Activated CD4-positive, alpha-beta T cell treated with anti-CD3 and anti-CD28 coated beads, Interleukin-2, amount 10 ng/mL, durations not matched to agents 24 days and 14 days (primary cell): ENCODE measurements at places on chromosomes 1 and 21.
A peak's percentile ranks its signal among the peaks of the same experiment; 100 is the strongest.

DNA sequence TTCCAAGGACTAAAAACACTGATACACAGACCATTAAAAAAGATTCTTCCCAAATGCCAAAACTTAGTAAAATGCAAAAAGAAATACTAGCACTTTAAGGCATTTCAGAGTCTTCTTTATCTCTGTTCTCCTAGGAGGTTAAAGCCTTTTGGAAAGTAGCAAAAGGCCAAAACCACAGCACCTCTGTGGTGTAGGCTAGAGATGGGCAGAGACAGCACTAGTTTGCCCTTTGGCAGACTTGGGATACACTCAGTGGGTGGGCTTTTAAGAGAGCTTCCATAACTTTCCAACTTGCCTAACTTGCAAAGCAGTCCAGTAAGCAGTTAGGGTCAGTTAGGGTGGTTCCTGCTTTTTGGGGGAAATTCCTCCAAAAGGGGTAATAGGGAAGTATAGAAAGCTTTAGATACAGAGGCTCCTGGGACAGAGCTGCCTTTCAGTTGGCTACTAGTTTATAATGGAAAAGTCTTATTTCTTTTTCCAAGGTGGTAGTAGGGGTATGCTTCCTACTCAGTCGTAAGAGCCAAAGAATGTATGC, 17.9 kb upstream of the PTCH2 start:
- no peak for DNase-seq

DNA sequence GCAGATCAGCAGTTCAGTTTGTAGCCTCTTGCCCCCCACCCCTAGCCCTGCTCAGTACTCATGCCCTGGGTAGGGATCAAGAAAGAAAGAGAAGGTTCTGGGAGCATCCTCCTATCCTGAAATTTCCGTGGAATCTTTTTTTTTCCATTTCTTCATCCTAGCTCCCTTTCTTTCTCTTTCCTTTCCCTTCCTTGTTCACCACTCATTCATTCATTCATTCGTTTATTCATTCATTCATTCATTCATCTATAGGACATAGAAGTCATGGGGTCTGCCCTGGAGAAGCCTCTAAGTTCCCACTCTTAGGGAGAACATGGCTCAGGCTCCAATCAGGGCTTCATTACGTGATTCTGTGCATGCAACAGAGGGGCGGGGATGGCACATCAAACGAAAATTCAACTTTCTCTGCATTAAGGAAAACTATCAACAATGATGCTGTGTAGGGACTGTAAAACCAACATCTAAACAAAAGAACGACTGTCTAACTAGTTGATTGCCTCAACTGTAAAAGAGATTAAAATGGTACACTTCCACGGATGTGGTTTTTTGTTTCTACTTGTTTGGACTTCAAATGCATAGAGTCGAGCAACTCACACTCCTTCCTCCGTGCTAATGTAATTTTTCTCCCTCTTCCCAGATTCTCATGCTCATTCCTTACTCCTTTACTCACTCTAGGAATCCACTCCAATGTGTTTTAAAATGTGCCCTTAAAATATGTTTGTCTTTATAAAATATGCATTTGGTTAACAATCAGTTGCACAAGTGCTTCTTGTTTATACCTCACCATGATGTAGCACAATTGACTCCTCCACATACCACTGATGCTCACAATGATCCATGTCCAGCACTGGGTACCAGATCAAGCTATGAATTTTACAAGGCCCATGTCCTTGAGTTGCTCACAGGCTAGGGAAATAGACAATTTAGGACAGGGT, 101.2 kb upstream of the SLC2A1 start:
- no peak for DNase-seq

GRCh38 chr1:115242543-115242942, 95.5 kb downstream of the NGF start:
- no peak for DNase-seq

DNA sequence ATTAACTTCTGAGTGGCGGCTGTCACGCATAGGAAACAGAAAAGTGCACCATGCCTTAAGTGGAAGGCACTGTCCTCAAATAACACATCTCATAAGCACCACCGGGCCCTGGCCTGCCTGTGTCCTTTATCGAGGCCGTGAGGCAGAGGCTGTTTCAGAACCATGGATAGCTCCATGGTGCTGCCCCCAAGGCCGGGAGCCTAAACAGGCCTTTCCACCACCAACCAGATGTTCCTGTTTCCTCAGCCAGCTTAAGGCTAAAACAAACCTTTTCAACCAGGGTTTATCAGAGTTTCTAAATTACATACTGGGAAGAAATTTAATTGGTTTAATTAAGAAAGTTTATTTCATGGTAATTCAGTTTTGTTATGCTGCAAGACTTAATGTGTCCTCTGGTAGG, 114.4 kb downstream of the DMRTA2 start:
- peak; percentile 70 for DNase-seq

- no peak for DNase-seq
Observed at GRCh38 chr1:182175361-182175931, 113.9 kb upstream of the ZNF648 start.

- no peak for DNase-seq
Observed at GRCh38 chr1:56566061-56566744, 13.2 kb downstream of the PLPP3 start.

DNA sequence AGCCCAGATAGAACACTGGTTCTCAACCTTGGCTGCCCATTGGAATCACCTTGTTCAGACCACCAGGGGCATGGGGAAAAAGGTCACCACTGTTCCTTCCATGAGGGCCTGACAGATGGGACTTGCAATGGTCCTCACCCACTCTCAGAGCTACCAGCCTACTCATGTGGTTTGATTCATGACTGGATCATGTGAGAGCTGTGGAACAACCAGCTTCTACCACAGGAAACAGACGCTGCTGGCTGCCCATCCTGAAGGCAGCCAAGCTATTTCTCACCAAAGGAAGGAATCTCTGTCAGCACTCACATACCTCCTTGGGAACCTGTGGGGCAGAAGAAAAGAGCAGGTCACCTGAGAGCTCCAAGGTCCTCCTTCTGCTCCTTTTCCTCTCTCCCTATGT, 53.6 kb downstream of the CAPN8 start:
- no peak for DNase-seq

GRCh38 chr1:24955161-24955560, 25.1 kb upstream of the RUNX3 start:
- DNase-seq = peak; percentile 92

GRCh38 chr1:56363007-56363770, 216.2 kb downstream of the PLPP3 start:
- no peak for DNase-seq

GRCh38 chr21:16211339-16212303, 481.8 kb downstream of the USP25 start:
- DNase-seq = no peak

DNA sequence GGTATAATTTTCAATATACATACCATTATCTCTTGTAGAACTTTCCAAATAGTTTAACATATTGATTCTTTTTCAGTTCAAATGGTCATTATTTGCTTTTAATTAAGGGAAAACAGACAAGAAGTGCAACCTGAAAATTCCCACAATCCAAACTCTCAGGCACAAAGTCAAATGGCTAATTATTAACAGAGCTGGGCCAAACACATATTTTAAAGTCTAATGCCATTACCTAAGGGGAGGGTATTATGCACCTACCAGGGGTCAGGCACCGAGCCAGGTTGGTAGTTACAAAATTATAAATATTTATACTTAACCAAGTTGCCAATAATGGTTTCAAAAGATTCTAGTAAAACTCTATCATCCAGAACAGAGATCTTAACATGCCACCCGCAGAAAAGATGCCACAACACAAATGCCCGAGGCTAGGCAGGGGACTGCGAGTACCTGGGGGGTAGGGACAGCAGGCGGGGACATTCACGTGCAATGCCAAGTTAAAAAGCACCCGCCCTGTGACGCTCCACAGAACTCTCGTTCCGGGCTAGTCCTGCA, 15.0 kb downstream of the LBR start:
- DNase-seq = no peak

DNA sequence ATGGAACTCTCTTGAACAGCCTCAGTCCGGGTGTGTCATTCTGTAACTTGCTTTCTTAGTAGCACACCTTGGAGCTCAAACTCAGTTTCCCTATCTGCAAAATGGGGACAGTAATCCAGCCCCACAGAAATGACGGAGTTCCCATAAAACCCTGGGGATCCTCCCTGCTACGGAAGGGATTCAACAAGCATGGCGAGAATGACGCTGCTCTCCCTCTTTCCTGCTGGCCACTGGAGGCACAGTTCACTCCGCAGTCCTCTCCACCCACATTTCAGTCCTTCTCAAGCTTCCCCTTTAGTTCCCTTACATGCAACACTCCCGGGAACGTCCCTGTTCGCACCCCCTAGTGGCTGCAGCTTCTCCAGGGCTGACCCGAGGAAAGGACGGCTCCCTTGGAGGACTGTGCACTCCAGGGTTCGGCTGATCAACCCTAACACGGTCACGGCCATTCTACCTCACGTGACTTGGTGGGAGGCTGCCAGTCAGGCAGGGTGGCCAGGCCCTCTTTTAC, 20.6 kb downstream of the RUNX3 start:
- no peak for DNase-seq

DNA sequence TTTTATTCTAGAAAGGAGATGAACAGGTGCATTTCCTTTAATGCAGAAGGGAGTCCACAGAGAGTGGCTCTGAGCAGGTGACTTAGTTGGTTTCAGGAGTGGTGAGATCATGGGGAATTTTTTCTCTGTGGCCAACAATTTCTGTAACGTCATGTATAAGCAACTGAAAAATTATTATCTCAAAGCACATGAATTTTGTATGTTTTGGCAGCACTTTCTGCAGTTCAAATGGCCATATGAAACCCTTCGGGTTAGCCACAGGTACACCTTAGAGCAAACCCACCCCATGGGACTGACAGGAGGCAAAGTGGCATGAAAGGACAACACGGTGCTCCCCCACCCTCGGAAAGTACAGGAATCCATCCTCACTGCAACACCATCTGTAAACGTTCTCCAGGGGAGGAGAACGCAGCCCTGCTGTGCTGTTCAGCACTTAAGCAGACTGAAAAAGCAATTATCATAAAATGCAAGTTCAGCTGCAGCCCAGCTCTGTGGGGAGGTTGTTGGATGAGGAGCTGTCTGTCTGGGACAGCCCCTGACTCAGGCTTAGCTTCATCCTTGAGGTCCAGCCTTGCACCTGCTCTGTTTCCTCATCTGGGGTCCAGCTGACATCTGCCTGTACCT, 55.8 kb upstream of the CLDN14 start:
- no peak for DNase-seq

GRCh38 chr1:21317035-21317689, 26.9 kb upstream of the ECE1 start:
- no peak for DNase-seq

DNA sequence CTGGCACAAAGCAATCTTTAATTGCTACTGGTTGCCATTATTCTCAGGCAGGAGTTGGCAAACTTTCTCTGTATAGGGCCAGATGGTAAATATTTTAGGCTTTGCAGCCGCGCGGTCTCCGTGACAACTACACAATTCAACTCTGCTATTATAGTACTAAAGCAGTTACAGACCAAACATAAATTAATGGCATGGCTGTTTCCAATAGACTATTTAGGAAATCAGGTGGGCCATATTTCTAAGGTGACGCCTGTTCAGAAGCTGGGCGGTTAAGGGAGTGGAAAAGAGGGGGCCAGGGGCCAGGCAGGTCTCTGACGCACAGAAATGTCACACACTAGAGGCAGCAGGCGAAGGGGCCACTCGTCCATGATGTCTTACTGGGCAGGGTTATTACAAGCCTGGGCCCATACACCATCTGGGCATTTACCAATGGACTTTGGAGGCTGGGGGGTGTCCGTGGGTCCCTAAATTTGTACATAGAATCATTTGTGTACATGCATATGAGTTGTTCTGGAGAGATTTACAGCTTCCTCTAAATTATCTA, 80.1 kb downstream of the STUM start:
- no peak for DNase-seq

DNA sequence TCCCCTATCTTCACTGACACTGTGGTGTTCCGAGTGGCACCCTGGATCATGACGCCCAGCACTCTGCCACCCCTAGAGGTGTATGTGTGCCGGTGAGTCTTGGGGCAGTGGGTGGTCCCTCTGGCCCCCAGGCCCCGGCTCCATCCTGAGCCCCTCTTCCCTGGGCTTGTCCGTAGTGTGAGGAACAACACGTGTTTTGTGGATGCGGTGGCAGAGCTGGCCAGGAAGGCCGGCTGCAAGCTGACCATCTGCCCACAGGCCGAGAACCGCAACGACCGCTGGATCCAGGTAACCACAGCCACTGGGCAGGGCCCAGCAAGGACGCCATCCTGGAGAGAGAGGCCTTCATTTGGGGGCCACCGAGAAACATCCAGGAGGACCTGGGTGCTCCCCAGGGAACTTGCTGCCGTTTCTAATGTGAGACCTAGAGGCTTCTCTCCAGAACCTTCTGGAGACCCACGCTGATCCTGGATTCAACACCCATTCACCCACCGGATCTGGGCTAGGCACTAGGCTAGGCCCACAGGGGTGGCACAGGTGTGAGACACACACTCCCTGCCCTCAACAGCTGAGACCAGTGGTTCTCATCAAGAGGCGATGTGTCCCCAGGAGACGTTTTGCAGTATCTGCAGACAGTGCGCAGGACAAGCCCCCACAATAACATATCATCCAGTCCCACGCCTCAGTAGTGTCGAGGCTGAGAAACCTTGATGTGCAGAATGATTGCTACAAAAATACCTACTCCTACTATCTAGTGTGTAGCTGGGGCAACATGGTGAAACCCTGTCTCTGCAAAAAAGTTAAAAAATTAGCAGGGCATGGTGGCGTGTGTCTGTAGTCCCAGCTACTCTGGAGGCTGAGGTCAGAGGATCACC, 22.2 kb downstream of the PADI3 start:
- no peak for DNase-seq

- peak; percentile 64 for DNase-seq
Observed at GRCh38 chr1:37734629-37735591, 30.0 kb downstream of the EPHA10 start.

DNA sequence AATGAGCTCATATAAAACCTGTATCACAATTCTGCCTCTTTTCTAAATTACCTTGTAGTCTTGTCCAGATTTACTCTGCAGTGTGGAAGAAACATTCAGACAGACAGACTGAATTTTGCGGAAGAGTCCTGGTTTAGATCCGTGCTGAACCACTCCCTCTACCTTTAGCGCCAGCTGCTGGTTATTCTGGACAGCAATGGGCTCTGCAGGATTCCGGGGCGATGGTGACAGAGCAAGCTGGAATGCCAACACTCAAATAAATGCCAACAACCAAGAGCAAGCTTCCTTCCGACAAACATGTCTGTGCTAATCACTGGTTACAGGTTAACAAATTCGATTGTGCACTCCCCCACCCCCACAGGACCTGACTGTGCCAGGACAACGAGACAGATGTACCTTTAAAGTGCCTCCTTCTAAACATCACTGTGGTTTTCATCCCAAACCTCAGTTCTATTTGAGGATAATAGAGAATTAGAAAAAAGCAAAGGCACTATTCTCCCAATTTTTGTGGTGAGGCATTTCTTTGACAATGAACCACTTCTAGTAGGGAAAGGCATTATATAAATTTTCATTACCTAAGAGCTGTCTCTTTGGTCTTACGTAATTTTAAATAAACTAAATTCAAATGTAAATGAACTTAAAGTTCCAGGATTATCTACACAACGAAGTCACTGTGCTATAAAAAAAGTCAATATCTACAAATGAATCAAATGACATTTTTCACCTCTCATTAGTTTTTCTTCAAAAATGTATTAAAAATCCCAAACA, 90.4 kb downstream of the INTS7 start:
- DNase-seq = no peak
